ENCODE measurements at places on chromosomes 11 and 22.
A peak's percentile ranks its signal among the peaks of the same experiment; 100 is the strongest.

DNA sequence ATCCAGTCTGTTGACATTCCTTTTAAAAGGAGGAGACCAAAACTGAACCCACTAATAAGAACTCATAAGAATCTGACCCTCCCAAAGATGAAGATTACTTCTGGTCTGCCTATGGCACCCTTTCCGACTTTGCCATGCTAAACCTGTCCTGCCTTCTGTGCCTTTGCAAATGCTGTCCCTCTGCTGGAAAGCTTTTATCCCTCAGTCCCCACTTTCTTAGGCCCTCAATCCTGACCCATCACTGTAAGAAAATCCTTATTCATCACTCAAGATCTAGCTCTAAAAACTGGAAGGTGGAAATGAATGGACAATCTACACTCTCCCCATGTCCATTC is 10.4 kb downstream of the MPZL3 start:
- DNase-seq = no peak

GRCh38 chr11:2911785-2912391 is 17.3 kb downstream of the PHLDA2 start:
- DNase-seq = no peak

DNA sequence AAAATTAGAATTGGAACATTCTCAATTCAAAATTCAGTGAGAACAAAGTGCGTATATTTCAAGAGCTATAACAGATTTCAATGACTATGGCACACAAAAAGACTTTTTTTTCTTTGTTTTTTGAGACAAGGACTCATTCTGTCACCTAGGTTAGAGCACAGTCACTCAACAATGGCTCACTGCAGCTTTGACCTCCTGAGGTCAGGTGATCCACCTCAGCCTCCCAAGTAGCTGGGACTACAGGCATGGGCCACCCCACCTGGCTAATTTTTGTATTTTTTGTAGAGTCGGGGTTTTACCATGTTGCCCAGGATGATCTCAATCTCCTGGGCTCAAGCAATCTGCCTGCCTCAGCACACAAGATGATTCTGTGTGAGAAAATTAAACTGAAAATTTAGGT is 51.5 kb downstream of the PIK3C2A start:
- no peak for DNase-seq

GRCh38 chr11:105110688-105111030 is 28.9 kb downstream of the CARD18 start:
- DNase-seq = no peak

DNA sequence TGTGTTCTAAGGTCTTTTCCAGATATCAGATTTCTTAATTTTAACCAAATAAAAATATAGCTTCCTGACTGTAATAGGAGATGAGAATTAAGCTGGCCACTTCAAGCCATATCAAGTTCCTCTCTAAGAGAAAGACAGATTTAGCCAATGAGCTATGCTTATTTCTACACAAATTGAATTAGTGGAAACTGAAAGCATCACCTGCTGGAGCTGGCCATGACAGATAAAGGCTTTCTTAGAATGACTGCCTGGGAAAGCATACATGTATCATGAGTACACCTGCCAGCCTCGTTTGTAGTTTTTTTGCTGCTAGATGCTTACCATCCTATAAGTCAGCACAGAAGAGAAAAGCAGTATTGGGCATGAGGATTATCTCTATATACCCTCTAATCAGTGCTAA is 53.5 kb upstream of the DBX1 start:
- DNase-seq = peak; percentile 14

DNA sequence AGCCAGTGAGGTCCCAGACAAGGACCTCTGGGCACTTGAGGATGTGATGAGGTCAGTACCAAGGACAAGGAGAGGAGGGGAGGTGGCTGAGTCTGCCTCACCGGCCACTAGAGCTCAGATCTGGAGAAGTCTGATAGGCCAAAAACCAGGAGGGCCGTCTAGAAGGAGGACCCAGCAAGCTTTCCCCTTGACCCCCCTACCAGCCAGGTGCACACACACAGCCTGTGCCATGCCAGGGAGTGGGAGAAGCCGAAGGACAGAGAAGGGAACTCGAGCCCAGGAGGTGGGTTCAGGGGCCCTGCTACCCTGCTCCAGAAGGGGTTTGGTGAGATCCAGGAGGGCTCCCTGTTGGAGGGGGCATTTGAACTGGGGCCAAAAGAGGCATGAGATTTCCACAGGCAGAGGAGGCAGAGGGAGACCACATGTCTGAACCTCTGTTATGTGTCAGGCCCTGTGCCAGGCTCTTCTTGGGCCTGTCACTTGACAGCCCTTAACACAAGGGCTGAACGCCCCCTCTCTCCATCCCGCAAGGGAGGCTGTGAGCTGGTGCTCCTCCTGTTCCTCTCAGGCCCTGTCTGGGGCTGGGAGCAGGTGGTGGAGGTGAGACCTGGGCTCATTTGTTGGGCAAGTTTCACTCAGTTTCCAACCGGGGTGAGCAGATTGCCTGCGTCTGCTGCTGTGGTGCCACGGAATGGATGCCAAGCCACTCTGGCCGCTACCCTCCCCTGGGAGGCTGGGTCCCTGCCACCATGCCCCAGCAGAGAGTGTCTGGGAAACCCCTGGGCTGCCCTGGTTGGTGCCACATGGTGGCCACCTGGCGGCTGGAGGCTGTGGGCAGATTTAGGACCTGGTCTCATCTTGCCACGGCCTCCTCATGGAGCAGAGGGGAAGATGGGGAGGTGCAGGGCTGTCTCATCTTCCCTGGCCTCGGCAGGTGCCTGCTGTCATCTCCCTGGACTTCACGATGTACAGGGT is 65.2 kb downstream of the MPPED1 start:
- DNase-seq = no peak

DNA sequence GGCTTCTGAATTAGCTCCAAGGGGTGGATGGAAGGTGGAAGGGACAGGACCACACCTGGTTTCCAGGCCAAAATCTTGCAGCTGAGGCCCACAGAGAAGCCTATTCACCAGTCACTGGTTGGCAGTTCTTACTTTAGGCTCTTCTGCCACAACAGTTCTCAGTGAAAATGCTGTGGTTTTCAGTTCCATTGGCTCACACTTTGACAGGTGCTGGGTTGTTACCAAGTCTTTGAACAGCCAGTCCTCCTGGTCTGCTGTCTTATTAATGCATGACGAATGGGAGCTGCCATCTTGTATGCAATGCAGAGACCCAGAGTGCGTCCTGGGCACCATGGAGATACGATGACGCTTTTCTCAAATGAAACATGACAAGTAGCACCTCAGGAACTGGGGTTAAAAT is 232.0 kb upstream of the ZBED5 start:
- DNase-seq = no peak

DNA sequence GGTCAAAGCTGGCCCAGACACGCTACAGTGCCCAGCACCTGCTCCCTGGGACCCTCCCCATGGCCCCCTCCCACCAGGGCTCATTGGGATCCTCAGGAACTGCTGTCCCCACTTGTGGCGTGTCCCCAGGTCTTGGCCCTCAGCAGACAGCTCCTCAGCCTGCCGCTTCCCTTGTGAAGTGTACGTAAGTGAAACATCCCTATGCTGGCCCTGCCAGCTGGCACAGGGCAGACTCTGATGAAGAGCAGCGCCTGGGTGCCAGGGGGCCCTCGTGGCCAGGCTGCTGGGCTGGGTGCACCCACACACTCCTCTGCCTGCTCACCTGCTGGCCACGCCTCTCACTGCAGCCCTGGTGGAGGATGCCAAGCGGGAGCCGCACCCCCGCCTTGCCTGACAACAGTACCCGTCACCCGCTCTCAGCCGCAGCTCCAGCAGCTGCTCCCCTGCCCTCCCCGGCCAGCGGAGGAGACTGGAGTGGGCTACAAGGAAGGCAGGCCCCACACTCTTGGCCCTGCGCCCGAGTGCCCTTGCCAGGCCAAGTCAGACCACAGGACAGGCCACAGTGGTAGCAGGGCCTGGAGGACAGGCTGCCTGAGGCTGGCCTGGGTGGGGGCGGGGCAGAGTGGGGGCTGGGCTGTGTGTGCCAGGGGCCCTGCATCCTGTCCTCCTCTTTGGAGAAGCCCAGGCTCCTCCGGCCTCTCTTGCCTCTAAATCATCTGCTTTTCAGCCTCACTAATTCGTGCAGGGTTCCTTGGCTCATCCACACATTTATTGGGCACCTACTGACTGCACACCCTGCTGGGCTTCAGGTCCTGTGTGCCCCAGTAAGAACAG is 39.5 kb downstream of the IGF2 start:
- peak; percentile 94 for DNase-seq

DNA sequence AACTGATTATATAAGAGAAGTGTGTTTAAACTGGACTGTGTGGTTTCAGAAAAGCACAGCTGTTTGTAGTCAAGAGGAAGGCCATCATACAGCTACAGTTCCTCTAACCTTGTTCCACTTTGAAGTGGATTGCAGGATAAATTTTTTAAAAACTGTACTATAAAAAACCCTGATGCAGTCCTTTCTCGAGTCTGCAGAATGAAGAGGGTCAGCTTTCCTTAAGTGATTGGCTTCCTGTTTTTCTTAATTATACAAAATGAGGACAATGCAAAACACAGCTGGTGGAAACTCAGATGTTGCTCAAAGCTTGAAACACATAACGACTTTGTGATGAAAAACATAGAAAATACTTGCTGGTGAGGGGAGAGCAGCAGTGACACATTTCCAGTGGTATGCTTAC is 1060.5 kb downstream of the DLG2 start:
- DNase-seq = no peak

GRCh38 chr11:46001448-46001914 is 79.0 kb downstream of the LARGE2 start:
- no peak for DNase-seq

GRCh38 chr11:134999590-134999989 is 587.5 kb upstream of the B3GAT1 start:
- DNase-seq = no peak

GRCh38 chr11:60145677-60146076 is 37.2 kb downstream of the MS4A6A start:
- DNase-seq = no peak

- no peak for DNase-seq
Measured at GRCh38 chr11:128361451-128362020, 225.8 kb downstream of the ETS1 start.

GRCh38 chr22:49600468-49600867 is 227.2 kb downstream of the BRD1 start:
- no peak for DNase-seq

DNA sequence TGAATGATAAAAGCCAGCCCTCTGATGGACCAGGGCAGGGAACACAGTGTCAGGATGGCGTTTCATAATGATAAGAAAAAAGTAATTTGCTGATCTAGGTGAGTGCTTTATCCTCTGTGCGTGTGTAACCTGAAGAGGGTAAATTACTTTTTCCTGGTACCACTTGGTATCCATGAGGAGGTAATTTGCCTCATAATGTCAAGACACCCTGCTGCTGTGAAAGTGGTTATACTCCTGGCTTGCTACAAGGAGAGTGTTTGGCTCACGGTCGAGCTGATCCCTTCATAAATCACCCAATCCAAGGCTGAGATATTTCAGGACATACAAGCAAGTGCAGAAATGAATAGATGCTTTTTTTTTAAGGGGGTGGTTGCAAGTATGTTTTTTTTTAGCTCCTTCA is 207.2 kb upstream of the PGR start:
- DNase-seq = no peak

GRCh38 chr11:73394416-73395296 is 18.5 kb downstream of the RELT start:
- DNase-seq = no peak

- DNase-seq = no peak
Measured at GRCh38 chr11:121661880-121662486, 209.2 kb upstream of the SORL1-AS1 start.

DNA sequence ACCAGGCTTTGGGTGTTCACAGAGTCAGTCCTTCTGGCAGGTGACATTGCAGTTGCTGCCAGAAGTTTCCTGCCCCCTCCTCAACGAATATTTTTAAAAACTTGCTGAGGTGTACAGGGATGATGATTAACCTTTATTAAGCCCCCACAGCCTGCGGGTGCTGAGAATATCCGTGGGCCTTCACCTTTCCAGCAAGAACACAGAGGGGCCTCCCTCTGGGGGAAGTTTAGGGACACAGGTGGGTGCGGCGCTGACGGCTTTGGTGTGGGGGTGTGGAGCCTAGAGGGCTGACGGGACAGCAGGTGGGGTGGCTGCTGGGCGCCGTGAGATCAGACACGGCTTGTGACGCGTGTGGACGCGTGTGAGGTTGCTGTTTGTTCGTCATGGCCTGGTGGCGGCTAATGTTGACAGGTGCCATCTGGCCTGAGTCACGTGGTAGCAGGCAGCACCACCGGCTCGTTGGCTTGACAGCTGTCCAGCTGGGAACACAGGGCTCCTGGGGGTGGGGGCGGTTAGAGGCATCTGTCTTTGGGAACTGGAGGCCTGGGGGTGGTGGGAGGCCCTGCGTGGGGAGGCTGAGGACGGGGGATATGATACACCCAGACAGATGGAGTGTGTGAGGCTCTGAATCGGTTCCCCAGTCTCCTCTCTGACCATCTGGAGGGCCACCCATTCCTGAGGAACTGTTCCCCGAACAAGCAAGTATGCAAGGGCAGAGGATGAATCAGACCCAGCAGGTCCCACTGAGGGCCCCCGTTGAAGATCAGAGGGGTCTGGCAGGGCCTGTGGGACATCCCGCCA is 12.5 kb upstream of the LRRC10B start:
- DNase-seq = peak; percentile 38

GRCh38 chr11:123202155-123203151 is 7.4 kb upstream of the CLMP start:
- DNase-seq = no peak

DNA sequence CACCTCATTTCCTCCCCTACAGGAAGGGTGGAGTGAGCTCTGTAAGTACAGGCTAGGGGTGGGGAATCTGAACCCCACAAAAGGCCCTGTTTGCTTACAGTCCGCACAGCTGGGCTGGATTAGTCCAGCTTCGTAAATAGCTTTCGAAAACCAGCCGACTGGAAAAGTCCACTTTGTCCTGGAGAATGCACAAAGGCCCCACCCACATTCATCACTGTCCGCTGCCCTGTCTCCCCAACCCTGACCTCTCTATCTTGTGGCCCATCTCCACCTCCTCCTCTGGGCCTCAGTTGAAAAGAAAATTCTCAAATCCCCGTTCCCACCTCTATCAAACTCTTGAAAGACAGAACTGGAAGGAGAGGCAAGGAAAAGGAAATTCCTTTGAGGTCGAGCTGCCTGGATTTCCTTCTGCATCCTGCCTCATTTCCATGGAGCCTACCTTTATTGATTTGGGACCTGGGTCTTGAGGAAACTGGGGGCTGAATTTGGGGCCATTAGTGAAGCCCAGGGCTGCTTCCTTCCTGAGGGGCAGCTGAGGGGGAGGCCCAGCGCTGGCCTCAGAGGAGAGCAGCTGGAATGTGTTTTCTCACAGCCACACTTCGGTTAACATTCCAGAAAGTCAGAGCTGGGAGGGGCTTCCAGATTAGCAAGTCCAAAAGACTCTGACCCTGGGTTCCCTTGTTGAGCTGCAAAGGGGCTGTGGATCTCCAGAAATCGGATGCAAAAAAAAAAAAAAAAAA is 147.6 kb downstream of the FBXO7 start:
- no peak for DNase-seq

DNA sequence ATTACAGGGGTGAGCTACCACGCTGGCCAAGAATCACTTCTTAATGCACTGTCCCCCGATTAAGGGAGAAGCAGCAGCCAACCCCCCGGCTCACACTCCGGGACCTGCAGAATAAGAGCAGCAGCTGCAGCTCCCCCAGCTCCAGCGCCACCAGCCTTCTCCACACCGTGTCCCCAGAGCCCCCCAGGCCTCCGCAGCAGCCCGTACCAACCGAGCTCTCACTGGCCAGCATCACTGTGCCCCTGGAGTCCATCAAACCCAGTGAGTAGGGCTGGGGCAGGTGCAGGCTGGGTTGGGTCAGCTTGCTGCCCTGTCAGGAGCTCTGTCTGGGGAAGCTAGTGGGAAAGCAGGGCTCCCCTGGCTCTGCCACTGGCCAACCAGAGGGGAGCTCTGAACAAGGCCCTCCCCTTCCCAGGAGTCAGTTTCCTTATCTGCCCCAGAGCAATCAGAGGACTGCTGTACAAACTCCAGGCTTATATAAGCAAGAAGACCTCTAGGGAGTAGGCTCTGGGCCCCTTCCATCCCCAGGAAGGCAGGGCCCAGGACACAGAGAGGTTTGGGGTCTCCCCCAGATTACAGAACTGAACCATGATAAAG is 8.5 kb upstream of the SH3BP1 start:
- DNase-seq = no peak
